KBM-7 (cell line): ENCODE measurements at places on chromosomes 11 and 22.

- DNase-seq: no peak
Measured at GRCh38 chr11:24885580-24886173, 388.8 kb downstream of the LUZP2 start.

GRCh38 chr11:17992916-17993315 is 19.9 kb downstream of the SERGEF start:
- DNase-seq: no peak

DNA sequence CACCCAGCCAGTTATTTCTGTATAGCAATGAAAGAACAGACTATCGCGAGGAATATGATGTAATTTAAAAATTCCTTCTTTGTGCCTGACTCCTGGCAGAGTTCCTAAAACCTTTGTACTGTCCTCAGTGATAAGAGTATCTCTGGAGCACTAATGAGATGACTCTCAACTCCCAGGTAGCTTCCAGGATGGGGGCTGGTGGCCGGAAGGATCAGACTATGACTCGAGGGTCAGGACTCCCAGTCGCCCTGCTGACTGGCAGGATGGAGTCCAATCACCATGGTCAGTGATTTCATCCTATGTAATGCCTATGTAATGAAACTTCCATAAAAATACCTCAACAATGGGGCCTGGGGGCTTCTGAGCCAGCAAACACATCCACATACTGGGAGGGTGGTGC is 135.1 kb downstream of the SHANK2 start:
- DNase-seq: no peak

GRCh38 chr11:72069787-72070251 is 10.5 kb downstream of the NUMA1 start:
- no peak for DNase-seq

GRCh38 chr22:29722151-29722550 is 2.3 kb downstream of the CABP7 start:
- no peak for DNase-seq

DNA sequence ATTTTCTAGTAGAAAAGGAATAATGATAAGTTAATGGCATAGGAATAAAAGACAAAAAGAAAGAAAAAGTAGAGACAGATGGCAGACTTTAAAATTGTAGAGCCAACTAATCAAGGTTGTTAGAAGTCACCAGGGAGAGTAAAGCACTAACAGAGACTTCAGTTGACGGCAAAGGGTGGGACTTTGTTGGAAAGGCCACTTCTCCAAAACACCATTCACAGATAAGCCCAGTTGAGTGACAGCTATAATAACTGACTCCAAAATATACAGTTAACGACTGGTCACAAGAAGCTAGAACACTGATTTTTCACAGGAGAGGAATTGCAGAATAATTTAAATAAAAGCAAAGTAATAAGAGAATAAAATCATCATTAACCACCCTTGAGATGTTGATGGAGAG is 16.0 kb upstream of the SOX6 start:
- DNase-seq: no peak

DNA sequence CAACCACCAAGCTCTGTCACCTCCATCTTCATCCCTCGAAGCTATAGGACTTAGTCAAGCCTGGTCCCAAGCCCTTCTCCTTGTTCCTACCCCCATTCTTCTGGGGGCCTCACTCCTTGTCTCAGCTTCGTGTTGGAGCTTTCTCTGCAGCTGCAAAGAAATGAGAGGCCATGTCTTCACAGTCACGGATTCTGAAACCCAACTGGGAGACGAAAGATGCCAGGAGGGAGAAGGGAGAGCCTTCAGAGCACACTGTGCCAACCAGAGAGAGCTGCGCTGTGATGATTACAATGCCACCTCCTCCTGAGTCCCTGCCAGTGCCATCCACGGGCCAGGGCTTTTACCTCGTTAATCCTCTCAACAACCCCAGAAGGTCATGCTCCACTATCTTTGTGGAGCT is 469.3 kb downstream of the TBC1D22A start:
- no peak for DNase-seq

GRCh38 chr22:22753526-22754267 is 109.3 kb downstream of the GGTLC2 start:
- peak; percentile 56 for DNase-seq

DNA sequence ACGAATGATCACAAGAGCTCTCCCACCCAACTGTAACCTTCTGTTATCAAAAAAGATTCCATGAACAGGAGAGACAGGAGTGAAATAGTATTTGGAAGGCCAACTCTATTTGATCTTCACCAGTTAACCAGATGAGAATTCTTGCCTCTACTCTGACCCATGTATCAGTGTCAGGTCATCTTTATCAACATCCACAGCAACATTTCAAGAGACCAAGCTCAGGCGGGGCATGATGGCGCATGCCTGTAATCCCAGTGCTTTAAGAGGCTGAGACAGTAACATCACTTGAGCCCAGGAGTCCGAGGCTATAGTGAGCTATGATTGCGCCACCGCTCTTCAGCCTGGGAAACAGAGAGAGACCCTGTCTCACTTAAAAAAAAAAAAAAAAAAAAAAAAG is 62.3 kb downstream of the GAB2 start:
- DNase-seq: no peak

- DNase-seq: no peak
Measured at GRCh38 chr11:105179542-105180278, 40.1 kb upstream of the CARD18 start.

DNA sequence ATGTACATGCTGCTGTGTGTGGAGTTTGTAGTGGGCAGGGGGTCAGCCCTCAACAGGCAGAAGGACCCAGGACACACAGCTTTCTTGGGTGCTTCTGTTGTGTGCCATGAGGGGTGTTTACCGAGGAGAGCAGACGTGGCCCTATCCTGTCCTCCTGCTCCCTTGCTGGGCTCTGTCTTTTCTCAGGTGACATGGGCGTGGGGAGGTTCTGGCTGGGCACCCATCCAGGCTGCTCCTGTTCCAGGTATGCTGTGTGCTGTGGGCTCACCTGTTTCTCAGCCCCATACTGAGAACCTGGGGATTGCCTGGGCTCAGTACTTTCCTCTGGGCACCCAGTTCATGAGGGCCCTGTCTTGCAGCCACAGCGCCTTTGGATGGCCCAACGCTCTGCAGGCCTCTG is 23.3 kb downstream of the MICALL1 start:
- no peak for DNase-seq

DNA sequence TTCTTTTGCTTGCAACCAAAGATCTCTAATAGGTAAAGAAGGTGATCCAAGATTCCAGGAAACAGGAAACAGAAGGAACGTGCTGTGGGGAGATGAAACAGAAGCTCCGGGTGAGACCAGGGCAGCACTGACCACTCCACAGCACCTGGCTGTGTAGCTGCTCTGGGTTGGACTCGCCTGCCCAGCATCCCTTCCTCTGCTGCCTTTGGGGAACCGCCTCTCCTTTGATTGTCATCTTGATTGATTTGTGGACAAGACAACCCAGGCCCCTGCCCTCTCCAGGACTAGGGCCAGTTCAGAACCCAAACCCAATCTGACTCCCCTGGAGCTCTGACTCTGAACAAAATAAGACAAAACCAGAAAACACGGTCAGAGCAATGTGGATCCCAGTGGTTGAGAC is 14.7 kb upstream of the APOBEC3A start:
- no peak for DNase-seq

DNA sequence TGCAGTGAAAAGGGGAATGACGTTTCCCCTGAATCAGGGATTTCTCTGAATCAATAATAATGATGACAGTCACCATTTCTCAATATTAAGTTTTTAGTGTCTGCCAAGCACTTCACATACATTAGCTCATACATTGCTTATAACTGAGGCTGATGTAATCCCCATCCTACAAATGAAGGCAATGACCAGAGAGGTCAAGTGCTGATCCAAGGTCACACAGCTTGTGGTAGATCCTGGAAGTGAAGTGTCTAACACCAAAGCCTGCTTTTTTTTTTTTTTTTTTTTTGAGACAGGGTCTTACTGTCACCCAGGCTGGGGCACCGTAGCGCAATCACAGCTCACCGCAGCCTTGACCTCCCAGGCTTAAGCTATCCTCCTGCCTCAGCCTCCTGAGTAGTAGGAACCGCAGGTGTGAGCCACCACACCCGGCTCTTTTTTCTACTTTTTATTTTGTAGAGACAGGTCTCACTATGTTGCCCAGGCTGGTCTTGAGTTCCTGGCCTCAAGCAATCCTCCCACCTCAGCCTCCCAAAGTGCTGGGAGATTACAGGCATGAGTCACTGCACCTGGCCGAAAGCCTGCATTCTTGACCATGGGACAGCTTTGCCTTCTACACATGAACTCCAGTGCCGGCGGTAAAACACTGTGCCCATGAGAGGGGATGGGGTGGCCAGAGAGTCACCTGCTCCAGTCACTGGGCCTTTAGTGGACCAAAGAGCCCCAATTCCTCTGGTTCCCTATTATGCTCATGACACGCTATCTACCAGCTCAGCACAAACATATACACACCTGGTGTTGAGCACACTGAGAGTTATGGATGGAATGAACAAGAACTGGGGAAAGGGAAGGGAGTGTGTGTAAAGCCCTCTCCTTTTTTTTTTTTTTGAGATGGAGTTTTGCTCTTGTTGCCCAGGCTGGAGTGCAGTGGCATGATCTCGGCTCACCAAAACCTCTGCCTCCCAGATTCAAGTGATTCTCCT is 17.4 kb downstream of the ARHGAP1 start:
- no peak for DNase-seq

DNA sequence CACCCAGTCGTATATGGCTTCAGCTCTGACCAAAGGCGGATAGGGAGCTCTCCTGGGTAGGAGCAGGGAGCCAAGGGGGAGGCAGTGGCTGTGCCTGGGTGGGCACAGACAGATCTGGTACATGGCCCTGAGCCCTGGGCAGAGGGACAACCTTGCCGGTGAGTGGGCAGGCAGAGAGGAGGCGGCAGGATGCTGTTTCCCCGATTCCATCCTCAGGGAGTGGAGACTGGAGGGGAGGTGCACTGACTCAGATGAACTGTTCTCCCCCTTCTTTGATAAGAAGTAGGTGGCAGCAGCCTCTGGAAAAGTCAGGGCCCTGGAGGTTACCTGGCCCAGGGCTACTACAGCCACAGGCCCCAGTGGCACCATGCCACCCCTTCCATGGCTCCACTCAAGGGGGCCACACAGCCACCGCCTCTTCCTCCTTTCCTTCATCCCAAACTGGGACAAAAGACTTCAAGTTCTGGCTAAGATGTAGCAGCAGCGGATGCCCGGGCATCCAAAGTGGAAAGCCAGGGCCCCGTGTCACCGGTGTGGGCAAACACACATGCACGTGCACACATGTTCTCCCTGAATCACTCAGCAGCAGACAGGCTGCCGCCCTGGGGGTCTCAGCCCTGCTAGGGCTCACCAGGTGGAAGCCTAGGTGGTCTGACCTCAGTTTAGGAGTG is 13.4 kb downstream of the CXCR5 start:
- no peak for DNase-seq

- DNase-seq: no peak
Measured at GRCh38 chr22:49420651-49421050, 407.0 kb downstream of the BRD1 start.

DNA sequence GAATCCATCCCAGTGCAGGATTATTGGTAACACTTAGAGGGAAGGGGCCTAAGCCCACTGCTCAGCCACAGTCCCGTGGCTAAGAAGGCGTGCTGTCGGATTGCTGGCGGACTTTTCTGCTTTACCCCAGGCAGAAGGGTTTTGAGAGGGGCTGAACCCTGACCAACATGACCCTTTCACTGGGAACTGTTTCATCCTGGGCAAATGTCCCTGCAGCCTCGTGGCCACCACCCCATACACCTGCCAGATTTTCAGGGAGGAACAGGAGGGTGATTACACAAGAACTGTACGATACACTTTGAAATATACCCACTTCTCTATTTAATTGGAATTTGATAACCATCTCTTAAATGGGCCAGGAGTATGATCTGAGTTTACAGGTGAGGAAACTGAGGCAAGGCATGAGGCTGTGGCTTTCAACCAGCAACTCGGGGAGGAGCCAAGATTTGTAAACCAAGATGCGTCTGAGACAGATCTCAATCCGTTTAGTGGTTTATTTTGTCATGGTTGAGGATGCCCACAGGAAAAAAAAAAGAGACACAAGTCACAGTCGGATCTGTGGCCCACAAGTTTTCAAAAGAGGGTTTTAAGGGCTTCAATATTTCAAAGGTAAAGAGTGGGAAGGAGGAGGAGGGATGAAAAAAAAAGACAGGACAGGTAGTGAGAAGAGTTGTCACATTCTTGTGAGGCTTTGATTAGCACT is 6.1 kb upstream of the APOL3 start:
- DNase-seq: no peak

DNA sequence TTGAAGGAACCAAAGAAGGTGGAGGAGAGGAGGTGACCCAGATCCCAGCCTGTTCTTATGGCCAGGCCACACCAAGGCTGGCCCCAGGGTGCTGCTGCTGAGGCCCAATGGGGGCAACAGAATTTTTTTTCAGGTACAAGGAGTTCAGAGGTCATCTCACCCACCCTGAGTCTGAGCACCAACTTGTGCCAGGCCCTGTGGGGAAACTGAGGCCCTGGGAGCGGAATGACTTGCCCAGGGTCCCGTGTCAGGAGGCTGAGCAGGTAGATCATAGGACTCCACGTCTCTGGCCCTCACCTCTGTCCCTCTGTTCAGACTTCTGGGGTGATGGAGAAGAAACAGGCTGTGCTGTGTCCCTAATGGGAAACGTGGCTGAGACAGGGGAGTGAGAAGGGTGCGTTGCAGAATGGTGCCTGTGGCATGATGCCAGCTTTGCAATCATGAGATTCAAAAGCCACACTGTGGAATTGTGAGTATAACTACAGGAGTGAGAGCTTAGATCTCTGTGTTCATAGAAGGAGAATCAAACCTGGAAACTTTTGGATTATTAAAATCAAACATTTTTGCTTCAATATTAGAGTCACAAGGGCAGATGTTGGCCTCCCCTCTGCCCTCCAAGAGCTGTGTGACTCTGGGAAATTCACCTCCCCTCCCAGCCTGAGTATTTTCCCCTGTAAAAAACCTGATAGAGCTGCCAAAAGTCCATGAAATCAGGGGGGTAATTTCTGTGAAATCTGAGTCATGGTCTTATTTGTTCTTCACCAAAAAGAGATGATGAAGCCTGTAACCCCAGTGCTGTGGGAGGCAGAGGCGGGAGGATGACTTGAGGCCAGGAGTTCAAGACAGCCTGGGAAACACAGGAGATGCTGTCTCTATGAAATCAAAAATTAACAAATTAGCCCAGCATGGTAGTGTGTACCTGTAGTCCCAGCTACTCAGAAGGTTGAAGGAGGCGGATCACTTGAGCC is 874 bp downstream of the APOL1 start:
- DNase-seq: no peak
